ENCODE measurements at places on chromosomes 7 and 10.

- DNase-seq: no peak
Observed at GRCh38 chr7:158452331-158452730, 135.3 kb downstream of the PTPRN2 start.

DNA sequence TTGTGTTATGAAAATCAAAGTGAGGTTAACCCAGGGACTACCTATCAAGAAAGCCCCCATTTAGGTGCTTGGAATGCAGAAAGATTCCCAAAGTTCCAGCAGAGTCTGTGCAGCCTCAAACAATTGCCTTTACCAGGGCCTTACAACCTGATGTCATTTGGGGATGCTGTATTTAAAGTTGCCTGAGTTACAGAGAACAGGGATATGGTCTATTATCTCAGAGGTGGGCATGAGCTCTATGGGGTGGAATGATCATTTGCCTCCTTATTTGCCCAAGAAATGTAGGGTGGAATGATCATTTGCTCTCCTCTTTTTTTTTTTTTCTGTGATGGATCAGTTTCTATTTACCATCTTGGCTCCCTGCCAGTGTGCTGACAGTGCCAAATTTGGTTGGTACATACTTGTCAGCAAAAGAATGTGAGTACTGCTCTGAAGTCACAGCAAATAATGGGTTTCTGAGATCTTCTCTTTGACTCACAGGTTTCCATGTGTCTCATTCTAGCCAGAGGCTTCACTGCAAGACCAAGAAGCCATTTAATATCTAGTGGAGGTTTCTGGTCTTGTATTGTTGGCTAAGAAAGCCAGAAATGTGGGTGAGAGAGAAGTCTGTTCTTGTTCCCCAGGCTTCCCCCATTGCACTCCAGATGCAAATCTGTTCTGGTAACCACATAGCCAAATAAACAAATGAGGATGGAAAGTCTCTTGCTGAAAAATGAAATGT, 45.5 kb upstream of the ZNRF2 start:
- no peak for DNase-seq

GRCh38 chr7:55063061-55063460, 44.2 kb downstream of the EGFR start:
- no peak for DNase-seq

DNA sequence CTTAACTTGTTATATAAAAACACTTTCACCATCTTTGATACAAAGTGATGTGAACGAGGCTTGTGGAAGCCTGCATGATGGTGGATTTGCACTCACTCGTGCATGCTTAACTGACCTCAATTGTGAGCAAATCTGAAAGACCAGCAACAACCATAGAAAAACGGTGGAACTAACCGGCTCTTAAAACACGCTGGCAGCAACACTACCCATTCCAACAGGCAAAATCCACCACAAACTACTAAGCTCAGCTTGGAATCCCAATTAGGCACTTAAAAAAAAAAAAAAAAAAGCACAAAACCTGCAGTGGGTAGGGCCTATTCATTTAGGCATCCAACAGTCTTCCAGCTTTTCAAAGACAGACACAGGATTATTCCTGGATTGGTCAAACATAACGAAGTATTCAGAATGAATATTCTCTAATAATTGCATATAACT, 1.8 kb downstream of the GDI2 start:
- DNase-seq: no peak

- no peak for DNase-seq
Observed at GRCh38 chr7:55975988-55976633, 11.7 kb downstream of the NIPSNAP2 start.

- DNase-seq: no peak
Observed at GRCh38 chr7:85815526-85815925, 628.7 kb upstream of the SEMA3D start.

DNA sequence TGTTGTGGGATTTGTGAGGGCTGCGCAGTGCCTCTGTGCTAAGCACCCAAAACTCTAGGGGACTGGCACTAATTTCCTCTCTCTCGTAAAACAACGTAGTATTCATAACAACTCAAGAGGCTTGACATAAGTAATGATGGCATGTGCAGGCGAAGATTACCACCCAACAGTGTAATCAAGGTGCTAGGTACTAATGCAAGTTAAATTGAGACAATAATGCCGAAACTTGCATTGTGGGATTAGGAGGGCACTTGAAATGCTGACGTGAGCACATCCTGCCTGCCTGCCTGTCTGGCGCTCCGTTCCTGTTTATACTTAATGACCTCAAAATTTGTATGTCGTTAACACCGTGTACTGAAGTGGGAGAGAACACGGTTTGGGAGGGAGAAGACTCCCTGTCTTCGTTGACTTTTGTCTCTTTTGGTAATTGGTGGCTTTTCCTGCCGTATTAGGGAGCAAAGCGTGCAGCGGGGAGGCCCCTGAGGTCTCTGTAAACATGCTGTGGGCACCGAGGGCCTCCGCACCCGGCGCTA, 139.0 kb downstream of the MGMT start:
- DNase-seq: no peak

DNA sequence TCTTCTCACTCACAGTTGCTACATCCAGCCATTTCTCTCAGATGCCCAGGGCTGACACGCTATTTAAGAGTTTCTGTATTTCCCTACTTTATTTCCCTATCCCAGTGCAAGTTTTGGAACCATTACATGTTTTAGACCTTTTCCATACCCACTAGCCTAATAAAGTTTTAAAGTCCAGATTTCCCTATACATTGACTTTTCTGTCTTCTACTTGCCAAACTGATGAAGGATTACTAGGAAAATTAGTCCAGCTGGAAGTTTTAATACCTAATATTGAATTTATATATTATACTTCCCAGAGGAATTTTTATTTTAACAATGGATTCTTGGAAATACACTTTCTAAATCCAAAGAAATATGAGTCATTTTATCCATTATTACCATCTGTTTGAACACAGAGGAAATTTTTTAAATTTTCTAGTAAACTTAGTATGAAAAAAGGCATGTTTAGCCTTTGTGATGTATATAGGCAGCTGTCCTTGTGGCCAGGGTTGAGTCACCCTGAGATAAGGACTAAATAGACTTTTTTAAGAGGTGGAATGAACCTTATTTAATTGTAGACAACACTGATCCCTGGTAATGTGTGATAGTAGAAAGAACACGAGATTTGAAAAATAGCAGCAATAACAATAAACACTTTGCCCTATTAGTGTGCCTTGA, 205.0 kb downstream of the TFEC start:
- DNase-seq: no peak
